ENCODE measurements at places on chromosomes 5 and 9.

GRCh38 chr5:122500245-122501088, 188.4 kb downstream of the SNCAIP start:
- peak; percentile 76 for DNase-seq

DNA sequence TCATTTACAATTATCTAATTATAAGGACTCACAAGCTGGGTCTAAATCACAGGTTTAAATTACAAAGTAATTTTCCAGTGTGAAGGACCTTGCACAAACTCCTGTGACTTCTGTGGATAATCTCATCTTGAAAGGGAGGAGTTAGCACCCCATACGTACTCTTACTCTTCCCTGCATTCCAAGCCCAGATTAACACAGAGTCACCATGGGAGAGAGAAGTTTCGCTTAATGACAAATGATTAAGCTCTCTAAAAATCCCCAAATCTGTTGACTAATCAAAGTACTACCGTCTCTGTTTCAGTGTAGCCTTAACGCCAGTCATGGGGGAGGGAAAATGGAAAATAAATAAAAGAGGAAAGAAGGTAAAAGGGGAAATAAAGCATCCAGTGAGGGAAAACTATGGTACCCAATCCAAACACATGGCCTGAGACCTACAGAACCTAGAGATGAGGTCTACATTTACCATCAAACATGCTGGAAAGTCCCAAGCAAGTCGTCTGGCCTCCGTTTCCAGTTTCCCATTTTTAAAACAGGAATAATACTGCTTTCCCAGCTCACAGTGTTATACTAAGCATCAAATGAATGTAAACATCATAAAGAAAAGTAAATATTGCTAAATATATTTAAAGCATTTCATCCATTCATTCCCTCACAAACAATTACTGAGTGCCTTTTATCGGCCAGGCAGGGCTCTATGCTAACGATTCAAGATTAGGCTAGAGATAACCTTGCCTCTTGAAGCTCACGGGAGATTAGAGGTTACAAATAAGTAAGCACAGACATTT, 63.2 kb downstream of the PCA3 start:
- DNase-seq: no peak

GRCh38 chr9:118483677-118484076, 779.5 kb downstream of the TLR4 start:
- no peak for DNase-seq

DNA sequence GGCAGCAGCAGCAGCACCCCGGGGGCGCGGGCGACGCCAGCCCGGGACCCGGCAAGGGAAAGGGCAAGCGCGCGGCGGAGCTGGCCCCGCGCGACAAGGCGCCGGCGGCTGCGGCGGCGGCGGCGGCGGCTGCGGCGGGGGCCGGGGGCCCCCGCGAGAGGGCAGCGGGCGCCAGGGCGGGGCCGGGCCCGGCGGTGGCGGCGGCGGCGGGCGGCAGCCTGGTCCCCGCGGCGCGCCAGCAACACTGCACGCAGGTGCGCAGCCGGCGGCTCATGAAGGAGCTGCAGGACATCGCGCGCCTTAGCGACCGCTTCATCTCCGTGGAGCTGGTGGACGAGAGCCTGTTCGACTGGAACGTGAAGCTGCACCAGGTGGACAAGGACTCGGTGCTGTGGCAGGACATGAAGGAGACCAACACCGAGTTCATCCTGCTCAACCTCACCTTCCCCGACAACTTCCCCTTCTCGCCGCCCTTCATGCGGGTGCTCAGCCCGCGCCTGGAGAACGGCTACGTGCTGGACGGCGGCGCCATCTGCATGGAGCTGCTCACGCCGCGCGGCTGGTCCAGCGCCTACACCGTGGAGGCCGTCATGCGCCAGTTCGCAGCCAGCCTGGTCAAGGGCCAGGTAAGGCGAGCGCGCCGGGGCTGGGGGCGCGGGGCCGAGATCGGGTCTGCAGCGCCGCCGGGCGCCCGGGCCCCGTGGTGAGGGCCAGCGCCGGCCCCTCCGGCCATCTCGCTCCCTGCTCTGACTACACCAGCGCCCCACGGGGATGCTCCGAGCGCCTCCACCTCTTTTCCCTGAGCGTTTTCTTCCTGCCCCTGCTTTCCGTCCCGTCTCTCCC, at the start of gene UBE2QL1:
UBE2QL1 (plus strand) TSS at position 238 of the 843 bp plus-strand sequence; CDS start at position 273, 35 bp downstream.
- no peak for DNase-seq

GRCh38 chr9:16532681-16533450, 337.6 kb downstream of the BNC2 start:
- DNase-seq: peak; percentile 66

- DNase-seq: peak; percentile 21
Measured at GRCh38 chr5:101590384-101590783, 687.3 kb upstream of the ST8SIA4 start.

GRCh38 chr9:7358876-7359275, 440.7 kb downstream of the DMAC1 start:
- no peak for DNase-seq

DNA sequence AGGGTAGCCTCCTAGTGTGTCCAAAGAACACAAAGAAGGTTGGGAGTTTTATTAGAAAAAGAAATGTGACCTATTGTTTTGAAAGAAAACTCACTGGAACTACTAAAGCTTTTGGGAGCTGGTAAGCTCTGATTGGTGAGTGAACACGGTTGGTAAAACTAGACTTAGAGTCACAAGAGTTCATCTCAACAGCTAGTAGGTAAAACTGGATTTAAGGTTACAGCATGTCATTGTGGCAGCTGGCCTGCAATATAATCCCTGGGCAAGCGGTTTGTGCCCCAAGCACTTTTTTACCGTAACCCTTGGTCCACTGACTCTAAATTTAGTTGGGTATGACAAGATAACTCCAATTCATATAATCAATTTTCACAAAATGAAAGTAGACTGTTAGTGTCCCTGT, 47.4 kb downstream of the UBAP2 start:
- DNase-seq: no peak

- no peak for DNase-seq
Measured at GRCh38 chr5:94672746-94673145, 54.3 kb downstream of the SLF1 start.

- peak; percentile 79 for DNase-seq
Measured at GRCh38 chr5:39714036-39714698, 289.4 kb upstream of the DAB2 start.

- no peak for DNase-seq
Measured at GRCh38 chr5:17426104-17426749, 71.8 kb upstream of the TAF11L2 start.

DNA sequence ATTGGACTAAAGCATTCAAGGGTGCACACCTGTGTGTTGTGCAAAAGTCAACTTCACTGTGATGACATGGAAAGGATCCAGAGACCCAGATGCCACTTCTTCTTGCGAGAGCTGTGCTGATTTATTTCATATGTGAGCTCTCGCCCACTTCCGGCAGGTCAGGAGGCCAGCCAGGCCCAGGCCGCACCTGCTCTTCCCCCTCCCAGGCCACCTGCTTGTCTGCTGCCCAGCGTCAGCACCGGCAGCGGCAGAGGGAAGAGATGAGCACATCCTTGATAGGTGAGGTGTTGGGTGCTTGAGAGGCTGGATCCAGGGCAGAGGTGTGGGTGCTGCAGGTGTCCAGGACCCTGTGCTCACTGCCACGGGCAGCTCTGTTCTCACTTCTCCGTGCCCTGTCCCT, 242.9 kb downstream of the FANCC start:
- DNase-seq: no peak

DNA sequence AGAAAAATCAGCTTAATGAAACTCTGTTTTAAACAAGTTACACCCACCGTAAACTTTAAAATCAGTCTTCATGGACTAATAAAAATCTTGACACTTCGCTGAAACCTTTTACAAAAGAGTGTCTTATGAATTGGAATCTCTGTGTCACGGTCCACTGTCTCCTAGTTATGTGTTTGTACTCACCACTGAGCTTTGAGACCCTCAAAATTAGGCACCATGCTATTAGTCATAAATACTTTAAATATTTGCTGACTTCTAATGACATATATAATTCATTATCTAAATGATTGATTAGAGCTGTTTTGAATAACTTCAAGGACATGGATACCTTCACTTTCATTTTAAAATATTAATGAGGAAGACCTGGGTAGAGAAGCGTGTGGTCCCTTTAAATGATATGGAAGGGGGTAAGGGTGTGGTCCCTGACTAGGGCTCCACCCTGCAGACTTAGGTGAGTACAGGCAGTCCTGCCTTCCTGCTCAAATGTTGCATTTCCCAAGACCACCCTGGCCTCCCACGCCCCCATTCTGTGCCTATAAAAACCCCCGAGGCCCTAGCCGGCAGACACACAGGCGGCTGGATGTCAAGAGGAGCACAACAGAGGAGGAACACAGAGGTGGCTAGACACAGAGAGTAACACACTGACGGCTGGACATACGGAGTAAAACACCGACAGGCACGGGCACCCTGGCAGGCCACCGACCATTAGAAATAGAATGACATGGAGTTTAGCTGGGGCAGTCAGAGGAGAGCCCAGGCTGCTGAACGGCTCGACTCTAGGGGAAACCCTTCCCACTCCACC, 179.0 kb upstream of the CDH9 start:
- no peak for DNase-seq

DNA sequence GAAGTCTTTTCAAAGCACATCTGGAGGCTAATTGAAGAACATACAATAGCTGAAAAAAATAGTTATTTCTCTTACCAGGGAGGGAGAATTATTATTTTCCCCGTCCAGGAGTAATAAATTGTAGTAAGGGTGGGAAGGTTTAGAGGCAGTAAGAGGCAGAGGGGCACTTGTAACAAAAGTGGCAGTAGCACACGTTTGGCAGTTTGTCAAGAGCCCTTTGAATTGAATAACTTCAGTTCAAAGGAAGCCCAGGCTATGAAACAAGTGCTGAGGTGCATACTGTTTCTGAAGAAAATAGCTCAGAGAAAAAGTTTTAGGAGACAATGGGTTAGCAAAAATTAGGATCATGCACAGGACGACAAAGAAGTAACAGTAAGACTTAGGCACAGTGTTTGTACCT, 451.3 kb downstream of the LRRC70 start:
- DNase-seq: no peak

GRCh38 chr9:137176302-137177182, 4.7 kb upstream of the TMEM210 start:
- DNase-seq: peak; percentile 52

DNA sequence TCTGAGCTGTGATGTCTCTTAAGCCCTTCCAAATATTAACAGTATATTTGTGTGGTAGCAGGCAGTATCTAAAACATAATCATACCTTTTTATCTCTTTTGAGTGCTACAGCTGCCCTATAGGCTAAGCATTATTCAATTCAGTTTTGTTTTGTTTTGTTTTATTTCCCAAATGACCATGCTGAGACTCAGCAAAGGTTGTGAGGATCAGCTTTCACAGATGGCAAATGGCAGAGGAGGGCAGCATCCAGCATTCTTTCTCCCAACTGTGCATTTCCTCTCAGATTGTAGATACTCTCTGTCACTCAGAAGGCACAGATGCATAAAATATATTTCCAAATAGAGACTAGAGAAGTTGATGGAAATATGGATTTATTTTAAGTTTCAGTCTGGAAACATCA, 90.7 kb downstream of the DAPK1 start:
- DNase-seq: no peak

- peak; percentile 69 for DNase-seq
Measured at GRCh38 chr5:1330146-1330846, 14.6 kb downstream of the CLPTM1L start.

DNA sequence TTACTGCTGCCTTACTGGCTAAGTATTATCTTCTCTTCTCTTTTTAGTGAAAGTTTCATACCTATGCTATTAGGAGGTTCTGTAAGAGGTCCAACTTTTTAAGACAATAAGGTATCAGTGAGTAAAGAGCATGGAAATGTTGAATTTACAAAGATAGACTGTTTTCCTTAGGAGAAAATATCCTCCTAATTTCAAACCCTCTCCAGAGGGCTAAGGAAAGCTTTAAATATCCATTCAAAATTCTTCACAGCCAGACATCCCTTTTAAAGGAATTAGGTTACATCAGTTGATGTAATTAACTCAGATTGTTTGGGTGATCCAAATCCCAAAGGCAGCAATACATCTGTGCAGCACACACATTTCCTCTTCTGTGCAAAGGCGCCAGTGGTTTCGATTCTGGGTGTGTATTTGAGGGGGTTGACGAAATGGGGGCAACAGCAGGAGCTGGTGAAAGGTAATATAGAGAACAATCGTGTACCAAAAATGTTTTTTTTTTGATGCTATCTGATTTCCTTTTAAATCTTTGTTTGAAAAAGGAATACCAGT, 273.8 kb upstream of the RPS23 start:
- no peak for DNase-seq

GRCh38 chr9:130689937-130690700, 3.5 kb upstream of the EXOSC2 start:
- peak; percentile 99 for DNase-seq

DNA sequence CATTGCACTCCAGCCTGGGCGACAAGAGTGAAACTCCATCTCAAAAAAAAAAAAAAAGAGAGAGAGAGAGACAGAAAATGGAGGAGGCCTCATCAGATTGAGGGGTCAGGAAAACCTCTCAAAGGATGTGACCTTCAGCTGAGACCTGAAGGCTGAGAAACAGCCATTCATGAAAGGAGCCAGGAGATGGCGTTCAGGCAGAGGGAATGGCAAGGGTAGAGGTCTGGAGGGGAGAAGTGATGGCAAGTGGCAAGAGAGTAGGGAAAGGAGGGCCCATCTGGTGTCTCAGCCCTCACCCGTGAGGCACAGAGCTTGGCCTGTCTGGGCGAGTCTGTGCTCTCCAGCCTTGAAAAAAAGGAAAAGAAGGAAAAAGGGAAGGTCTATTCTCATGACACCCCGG, 17.0 kb downstream of the CAMK2A start:
- peak; percentile 81 for DNase-seq

DNA sequence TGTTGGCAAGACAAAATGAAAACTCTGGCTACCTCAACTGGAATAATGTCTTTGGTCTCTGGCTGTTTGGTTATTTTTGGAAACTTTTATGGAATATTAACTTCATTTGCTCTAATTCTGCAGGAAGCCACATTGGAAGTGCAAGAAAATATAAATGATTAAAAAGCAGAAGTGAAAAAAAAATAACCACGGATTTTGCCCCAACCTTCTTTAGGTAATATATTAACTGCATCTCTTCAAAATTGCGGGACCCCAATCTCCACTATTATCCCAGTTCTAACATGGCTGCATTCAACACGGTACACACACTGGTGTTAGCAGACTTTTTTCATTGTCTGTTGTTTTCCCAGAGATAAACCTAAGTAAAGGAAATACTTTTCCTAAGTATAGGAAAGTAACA, 23.0 kb downstream of the GLIS3 start:
- DNase-seq: no peak

DNA sequence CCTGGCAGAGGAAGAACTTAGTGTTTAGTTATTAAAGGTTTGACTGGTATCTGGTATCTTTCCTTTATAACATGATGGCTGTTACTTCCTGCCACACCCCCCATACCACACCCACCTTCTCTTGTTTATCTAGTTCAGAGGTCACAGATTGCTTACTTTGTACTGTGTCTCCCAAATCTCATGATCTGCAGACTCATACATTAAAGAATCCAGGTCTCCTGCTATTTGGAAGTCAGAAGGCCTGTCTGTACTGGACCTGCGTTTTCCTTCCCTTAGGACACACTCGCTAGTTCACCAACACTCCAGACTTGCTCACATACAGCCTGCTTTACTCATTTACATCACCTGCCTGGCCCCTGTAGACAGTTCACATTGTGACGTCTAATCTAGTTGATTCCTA, 39.3 kb downstream of the NUDT12 start:
- DNase-seq: no peak

Measured in MCF 10A (cell line).